NCI-H1930 (cell line): ENCODE measurements at places on chromosomes 2 and 18.

- DNase-seq: peak; percentile 15
These were observed 2.7 kb downstream of the ID2 start for GRCh38 chr2:8684540-8684877.

- no peak for DNase-seq
These were observed 9.3 kb upstream of the KCNS3 start for GRCh38 chr2:17869128-17869527.

DNA sequence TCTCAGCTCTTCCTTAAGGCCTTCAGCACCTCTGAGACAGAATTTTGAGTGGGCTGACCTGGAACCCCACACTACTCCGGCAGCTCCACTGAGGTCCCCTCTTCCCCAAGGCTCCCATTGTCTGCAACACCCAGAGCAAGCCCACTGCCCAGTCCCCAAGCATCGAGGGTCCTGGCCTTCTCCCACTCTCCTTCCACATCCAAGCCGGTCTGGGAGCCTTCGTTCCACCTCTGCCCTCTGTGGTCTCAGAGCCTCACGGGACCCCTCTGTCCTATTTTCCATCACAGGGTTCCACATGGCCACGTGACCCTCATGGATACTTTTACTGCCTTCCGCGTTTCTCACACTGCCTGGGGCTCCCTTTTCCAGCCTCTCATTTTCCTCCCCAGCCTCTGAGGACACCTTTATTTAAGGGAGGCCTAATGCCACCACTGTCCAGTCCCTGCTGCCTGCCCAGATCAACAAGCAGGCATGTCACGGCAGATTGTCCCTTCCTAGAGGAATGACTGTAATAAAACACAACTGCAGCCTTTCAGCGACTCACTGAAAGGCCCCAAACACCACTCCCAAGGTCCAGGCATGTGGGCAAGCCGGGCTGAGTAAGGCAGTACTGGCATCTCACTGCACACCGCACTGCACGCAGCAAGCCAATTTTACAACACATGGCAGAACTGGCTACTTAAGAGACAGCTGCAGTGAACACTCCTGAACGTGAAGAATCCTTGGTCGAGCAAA lies 7.9 kb upstream of the SALL3 start:
- no peak for DNase-seq

- no peak for DNase-seq
These were observed 41.6 kb downstream of the MGAT5 start for GRCh38 chr2:134295441-134295840.

- no peak for DNase-seq
These were observed 103.5 kb upstream of the CTDP1 start for GRCh38 chr18:79575891-79576685.

- no peak for DNase-seq
These were observed 522.0 kb downstream of the SPAG16 start for GRCh38 chr2:213806125-213806726.

DNA sequence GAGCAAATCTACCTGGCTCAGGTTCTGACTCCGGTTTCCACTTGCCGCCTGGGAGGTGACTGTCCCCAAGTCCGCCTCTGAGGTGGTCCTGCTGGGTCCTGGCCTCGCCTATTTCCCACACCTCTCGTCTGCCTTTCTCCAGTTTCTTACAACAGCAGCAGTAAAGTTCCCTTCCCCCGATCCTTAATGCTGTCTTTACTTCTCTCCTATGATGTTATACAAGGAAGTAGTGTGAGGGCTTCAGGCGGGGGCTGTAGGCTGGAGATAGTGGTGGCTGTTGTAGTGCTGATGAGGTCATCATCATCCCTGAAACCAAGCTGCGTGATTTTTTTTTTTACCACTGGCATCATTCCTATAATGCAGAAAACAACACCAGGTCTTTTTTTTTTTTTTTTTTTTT lies 18.9 kb downstream of the TGIF1 start:
- DNase-seq: no peak

DNA sequence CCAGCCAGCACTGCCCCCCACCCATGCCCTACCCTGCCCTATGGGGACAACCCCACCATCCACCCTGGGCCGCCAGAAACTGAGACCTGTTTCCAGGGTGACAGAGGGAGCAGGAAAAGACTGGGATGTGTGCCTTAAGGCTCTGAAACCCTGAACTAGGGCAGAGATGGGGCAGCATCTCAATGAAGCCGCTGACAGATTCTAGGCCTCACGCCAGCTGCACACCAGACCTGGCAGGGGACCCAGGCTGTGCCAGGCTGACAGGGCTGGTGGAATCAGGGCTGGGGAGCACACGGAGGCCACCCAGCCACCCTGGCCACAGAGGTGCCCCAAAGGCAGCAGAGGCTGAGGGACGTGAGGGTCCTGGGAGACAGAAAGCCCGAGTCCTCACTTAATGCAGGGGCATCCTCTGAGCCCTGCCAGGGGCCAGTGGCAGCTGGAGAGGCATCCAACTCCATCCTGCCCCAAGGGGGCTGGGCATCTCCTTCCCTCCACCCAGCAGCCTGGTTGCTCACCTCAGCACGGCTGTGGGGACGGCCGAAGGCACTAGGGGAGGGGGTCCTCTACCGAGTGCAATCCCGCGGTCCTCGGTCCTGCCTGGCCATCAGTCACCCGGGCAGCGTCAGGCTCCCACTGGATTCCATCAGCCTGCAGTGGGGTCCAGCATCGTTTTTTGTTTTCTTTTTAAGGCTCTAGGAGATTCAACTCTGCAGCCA lies 169.2 kb downstream of the ZFP36L2 start:
- no peak for DNase-seq

DNA sequence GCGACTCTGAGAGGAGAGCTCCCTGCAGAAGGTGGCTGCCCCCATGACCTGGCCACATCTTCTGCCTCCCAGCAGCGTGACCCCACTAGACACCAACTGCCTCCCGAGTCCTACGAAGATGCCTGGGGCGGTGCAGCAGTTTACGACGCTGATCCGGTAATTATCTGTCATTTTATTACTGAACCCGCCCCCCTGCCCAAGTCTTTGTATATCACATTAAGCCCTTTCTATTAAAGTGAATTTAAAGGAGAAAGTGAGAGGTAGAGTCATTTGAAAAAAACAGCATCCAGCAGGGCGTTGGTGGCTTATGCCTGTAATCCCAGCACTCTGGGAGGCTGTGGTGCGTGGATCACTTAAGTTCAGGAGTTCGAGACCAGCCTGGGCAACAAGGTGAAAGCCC lies 33.4 kb downstream of the ABCG8 start:
- no peak for DNase-seq

DNA sequence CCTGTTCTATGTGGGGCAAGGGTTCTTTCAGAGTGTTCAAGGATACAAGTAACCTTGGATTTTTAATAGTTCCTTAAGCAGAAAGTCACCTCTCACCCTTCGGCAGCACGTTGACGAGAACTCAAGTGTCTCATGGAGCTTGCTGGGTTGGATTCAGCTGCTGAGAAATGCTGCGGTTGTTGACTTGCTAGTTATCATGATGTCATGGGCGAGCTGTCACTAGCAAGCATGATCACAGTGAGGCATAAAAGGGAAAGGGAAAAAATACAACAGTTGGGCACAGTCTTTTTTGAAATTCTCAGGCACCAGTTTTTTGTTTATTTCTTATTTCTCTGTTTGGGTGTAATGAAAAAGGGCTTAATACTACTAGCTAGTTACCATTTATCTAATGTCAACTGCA lies 53.2 kb downstream of the ADCYAP1 start:
- no peak for DNase-seq

DNA sequence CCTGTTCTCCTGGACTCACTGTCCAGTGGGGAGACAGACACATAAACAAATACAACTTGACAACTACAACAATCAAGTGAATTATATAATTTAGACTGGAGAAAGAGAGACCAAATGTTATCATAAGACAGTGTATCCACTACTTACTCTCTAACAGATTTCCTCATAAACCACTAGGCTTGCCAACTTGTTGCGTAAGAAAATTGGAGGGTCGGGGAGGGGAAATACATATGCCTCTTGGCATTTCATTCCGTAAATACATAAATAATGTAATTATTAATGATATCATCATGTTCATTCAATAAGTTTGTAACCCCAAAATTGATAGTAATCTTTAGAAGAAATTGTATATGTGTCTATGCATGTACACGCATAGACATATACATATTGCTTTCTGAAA lies 14.9 kb downstream of the RAB6D start:
- DNase-seq: no peak

GRCh38 chr2:128536925-128537620 lies 218.4 kb upstream of the HS6ST1 start:
- no peak for DNase-seq

- DNase-seq: no peak
These were observed 94.9 kb upstream of the RNU4ATAC start for GRCh38 chr2:121435790-121436189.

DNA sequence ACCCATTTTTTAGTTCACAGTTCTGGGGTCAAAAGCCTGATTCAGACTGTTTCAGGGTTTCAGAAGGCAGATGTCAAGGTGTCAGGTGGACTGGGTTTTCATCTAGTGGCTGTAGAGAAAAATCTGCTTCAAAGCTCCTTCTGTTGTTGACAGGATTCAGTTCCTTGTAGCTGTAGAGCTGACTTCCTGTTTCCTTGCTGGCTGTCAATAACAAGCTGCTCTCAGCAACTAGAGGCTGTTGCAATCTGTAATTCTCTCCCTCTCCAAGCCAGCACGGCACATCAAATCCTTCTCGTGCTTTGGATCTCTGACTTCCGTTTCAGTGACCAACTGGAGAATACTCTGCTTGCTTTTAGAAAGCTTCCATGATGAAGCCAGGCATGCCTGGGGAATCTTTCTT lies 179.4 kb downstream of the DOK6 start:
- no peak for DNase-seq

DNA sequence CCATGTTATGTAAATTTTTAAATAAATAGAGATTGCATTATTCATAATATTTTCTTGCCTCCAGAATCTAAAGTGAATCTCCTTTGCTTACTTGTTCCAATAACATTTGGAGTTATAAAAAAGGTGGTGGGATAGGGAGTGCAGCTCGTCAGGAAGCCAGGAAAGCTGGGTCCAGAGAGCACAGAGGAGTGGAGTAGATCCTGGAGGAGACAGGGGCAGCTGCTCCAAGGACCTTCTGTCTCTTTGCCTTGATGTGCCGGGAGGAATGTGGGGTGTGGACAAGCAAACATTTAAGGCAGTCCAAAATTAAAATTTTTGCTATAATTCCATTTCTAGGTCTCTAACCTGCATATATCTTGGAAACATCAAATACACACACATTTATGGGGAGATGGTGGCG lies 29.3 kb downstream of the HAUS1 start:
- no peak for DNase-seq

DNA sequence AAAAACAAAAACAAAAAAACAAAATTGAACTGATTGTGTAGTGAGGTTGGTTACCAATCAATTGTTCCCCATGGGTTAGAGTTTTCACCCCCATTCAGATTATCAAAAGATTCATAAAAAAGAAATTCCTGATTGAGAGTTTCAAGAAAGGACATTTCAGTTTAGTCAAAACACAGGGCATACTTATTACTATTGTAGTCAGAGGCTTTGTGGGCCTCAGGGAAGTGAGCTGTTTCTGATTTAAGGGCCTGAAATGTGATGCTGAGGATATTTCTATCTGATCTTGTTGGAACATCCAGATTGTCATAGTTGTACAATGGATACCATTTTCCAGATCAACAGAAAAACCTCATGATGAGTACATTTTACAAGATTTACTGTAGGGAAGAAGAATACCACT lies 368.1 kb upstream of the NETO1 start:
- DNase-seq: no peak

- DNase-seq: no peak
These were observed 222.6 kb downstream of the MREG start for GRCh38 chr2:215790523-215791421.

DNA sequence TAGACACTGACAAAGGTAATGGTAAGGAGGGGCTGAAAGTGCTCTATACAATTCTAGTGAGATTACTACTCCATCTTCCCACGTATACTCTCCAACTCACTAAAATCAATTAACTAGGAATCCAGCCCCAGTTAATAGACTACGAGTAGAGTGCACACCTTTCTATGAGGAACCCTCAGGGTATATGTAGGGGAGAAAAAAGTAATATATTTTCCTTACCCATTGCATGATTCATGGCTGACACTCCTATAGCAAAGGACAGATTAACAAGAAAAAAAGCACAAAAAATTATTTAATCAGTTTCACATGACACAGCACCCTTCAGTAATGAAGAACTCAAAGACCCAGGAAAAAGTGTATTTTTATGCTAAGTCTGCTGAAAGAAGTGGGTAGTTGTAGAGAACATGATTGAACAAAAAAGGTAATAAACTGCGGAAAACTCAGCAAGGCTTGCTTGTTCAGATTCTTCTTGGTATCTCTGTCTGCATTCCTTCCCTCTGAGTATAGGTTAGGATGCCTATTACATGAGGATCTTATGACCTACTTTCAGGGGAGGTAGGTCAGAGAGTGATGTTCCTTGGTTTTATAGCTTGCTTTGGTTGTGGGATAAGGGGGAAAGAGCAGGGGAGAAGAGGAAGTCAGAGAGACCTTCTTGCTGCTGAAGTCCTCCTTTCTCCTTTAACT lies 342.0 kb upstream of the DLGAP1 start:
- no peak for DNase-seq

DNA sequence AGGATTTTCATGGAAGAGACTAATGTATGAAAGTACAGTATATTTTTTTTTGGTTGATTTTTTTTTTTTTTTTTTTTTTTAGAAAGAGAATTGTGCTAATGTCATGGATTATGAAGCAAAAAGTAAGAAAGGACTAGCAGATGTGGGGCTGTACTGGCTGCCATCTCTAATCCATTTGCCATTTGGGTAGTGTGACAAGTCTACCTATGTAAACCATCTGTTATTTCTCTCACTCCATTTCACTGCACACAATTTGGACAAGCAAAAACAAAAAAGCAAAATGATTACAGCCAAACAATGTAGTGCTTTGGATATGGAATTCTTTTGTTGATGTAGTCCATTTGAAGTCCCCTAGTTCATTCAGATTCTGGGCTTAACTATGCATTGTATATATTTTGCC lies 1355.4 kb downstream of the LRP1B start:
- no peak for DNase-seq

DNA sequence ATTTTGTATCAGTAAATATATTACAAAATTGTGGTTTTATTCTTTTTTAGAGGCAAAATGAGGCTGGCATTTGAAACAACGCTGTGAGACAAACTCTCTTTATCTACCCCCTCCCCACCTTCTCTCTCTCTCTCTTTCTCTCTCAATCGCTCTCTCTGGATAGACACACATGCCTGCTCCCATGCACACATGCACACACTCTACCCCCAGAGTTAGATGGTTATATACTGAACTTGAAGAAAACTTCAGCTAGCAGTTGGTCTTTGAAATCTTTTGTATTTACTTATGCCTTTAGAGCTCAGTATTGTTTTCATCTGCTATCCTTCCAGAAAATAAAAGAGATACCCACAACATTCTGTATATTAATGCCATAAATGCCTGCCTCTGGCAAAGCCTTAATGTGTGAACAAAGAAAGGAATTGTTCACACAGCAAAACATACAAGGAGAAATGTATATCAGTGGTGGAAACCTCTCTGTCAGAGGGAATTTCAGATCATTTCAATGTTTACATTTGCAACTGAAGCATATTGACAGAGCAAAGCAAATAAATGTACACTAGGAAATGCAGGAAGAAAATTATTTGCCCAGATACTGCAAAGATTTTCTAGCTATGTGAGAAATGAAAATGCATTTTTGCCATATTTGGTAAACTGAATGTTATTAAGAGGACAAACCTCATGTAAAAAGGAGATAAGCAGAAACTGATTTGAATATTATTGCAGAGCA lies 217.0 kb upstream of the UBE2E3 start:
- DNase-seq: no peak
